MV-4-11 (cell line): ENCODE measurements at places on chromosomes 2 and 18.
A peak's percentile ranks its signal among the peaks of the same experiment; 100 is the strongest.

- no peak for DNase-seq
Observed at GRCh38 chr2:212073360-212073759, 465.2 kb downstream of the ERBB4 start.

DNA sequence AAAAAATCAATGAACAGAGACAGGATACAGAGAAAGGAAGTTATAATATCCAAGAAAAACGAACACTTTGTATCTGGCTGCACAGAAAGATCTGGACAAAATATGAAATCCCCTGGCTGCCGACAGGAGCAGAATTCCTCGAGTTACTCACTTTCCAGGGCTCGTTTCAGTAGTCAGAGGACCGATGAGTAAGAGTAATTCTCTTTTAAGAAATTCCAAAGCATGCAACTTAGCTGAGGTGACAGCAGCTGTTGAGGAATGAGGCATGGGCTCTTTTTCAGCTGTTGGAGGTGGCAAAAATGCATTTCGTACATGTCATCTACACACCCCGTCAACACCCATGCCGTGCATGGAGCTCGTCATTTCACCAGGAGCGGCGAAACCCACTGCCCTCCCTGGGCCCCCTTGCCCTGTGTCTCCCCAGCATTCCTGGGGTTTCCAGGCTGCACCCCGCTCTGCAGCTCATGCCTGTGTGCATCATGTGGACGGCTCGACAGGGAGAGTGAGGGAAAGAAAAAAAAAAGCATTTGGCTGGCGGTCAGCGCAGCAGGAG lies 210.8 kb upstream of the SMIM21 start:
- no peak for DNase-seq

DNA sequence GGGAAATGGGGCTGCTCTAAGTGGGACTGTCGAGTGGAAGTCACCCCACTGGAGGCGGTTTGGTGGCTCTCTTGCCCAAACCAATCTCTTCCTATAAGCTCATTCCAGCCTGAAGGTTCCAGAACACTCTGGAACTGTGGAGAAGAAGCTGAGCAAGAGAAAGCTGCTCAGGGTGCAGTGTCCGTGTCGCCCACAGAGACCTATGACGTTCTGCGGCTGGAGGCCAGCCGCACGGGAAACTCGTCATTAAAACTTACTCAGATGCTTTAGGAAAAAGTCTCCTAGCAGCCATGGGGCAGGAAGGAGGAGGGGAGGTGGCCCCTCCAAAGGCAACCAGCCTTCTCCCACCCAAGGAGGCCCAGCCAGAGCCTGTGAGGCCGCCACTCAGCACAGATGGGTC lies 41.7 kb downstream of the ADCY3 start:
- DNase-seq: no peak

DNA sequence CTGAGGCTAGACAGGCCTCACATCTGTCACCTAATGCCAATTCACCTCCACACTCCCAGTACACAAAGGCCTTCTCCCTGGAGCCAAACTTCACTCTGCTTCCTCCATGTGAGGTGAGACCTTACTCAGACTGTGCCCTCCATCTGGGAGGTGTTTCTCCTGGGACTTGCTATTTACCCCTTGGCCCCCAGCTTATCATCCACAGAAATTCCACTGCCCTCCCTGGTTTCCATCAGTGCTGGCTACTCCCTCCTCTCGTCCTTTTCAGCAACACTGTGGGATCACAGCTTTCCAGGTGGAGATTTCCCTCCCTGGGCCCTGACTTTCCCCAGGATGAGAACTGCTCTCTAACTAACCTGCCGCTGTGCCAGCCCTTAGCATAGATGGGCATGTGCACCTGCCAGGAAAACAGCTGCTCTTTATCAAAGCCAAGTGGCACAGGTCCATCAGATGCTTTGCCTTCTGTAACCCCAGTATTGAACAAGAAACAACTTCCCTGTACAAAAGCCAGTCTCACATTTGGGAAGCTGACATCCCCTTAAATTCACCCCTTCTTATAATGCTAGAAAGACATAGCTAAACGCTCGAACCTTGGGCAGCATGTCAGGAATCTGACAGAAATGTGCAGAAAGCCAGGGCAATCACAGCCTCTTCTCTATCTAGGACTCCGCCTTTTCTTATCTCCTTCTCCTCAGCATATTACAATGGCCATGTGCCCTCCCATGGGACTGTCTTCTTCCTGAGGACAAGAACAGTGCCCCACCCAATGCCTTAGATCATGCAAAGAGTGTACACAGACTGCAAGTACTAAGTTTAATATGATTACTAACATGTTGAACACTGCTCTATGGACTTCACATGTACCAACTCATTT lies 535.5 kb upstream of the ID2 start:
- DNase-seq: no peak

- no peak for DNase-seq
Observed at GRCh38 chr2:86015006-86015405, 90.7 kb downstream of the POLR1A start.

DNA sequence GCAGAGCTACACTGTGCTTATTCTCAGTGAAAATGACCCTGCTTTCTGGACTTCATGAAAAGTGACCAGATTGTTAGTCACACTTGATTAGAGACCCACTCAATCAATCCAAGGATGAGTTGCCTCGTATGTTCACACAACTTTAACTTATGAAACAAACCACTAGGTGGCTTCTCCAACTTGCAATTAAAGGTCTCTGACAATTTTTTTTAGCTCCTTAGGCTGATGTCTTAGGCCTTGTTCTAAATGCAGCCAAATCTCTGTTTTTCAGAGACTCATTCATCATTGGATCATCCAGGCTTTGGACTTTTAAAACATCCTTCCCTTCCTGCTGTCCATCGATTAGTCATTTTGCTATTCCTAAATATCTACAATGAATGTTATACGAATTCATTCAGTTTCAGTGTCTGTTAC lies 63.4 kb downstream of the MREG start:
- DNase-seq: peak; percentile 49

- no peak for DNase-seq
Observed at GRCh38 chr2:10792001-10792634, 20.5 kb downstream of the PDIA6 start.

DNA sequence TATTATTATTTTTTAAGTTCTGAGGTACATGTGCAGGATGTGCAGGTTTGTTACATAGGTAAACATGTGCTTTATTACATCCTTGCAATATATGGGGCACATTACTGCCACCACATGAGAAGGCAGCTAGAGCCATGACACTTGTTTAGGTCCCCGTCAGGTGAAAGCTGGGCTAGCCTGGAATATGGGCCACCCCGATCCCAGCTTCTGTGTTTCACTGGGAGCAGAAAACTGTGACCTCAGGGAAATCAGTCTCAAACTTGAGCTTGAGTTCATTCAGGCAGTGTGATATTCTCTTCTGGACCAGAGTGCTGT lies 176.9 kb downstream of the PIK3C3 start:
- no peak for DNase-seq

DNA sequence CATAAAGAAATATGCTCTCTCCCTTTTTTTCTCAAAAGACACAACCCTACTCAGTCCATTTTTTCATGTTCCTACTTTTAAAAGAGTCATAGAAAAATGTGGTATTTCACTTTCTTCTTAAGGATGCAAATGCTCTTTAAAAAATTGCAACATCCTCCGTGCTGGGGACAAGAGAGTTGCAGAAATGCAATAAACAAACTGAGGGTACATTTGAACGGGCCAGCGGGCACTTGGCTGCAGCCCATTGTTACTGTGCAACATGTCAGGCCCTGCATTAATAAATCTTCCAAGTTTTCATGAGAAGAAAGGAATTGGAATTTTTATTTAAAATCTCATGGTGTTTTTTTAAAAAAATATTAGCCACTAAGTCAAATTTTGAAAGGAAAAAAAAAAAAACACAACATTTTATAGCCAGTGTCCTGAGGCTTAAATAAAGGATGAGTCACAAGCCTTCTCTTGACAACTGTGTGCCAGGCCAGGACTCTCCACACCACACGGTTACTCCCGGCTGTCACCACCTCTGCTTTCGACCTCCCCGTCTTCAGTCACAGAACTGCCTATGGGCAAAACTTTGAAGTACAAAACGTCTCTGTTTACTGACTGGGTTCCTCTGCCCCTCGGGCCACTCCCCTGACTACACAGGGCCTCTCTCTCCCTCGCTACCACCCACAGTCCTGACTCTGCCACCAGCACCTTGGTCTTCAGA lies 57.5 kb upstream of the MFF start:
- DNase-seq: peak; percentile 58

- DNase-seq: no peak
Observed at GRCh38 chr2:201968476-201968875, 65.2 kb upstream of the FZD7 start.

DNA sequence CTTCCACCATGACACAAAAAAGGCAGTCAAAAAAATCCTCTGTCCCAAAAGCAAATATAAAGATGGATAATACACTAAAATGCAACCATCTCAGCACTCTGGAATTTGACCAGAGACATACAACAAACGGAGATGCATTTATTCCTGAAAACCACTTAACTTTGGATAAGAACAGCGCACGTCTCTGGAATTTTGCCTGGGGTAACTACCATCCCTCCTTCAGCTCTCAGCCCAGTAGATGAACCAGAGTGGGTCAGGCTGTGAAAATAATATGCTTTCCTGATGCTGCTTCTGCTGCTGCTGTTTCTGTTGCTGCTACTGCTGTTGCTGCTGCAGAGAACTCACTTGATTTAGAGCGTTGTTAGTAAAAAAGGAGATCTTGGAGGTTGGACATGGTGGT lies 133.8 kb upstream of the ACVR2A start:
- DNase-seq: no peak

GRCh38 chr2:200905618-200906296 lies 16.6 kb downstream of the NIF3L1 start:
- DNase-seq: peak; percentile 56

GRCh38 chr2:232473467-232473890 lies 14.2 kb downstream of the ECEL1 start:
- DNase-seq: no peak
